ENCODE measurements at places on chromosomes 4 and X. TPM values are rescaled to one million over a fixed set of nuclear protein-coding genes. Genes with fewer than 3 reads are reported as not detected.

GRCh38 chr4:143700416-143701352 is at the start of gene FREM3:
Gene FREM3, minus strand, starts transcription at chr4:143700675. Its CDS starts 0 bp downstream, at chr4:143700675.
- DNase-seq: peak; percentile 28

DNA sequence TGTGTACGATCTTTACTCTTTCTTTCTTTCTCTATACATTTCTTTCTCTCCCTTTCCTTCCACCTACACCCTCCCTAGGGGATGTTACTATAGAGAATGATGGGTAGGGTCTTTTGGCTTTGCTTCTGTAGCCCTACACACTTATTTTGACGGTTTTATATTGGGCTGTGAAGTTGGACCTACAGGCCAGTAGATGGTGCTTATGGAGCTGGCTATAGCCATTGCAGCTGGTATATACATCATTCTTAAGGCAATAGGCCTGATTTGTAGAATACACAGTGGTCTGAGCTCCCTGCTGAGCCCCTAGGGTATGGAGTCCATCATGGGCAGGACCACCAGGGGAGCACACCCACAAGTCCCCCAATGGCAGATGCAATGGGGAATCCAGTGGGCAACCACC is 1869.7 kb downstream of the STIM2 start:
- DNase-seq: no peak

GRCh38 chr4:32771491-32771890 is 2051.3 kb downstream of the PCDH7 start:
- no peak for DNase-seq

GRCh38 chr4:81565142-81565870 is 93.6 kb upstream of the RASGEF1B start:
- DNase-seq: no peak

DNA sequence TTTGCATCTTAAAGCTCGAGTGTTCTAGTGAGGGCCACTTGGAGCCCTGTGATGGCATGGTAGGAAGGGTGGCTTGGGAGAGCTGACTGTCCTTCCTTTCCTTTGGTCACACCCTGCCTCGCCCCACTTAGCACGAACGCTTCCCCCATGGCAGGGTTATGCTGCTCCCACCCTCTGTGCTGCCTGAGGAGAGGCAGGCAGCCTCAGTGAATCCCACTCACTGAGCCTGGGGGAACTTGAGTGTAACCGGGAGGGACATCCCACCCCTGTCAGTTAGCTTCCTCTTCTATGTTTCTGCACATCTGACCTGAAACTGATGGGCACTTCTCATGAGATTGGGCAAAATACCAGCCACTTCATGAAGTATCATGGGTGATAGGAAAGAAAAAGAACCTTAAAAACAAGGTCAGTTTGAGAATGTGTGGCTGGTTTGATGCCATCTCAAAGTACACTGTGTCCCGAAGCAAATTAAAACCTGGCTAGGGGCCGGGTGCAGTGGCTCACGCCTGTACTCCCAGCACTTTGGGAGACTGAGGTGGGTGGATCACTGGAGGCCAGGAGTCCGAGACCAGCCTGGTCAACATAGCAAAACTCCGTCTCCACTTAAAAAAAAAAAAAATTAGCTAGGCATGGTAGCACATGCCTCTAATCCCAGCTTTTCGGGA is 10.1 kb downstream of the TKTL1 start:
- no peak for DNase-seq

DNA sequence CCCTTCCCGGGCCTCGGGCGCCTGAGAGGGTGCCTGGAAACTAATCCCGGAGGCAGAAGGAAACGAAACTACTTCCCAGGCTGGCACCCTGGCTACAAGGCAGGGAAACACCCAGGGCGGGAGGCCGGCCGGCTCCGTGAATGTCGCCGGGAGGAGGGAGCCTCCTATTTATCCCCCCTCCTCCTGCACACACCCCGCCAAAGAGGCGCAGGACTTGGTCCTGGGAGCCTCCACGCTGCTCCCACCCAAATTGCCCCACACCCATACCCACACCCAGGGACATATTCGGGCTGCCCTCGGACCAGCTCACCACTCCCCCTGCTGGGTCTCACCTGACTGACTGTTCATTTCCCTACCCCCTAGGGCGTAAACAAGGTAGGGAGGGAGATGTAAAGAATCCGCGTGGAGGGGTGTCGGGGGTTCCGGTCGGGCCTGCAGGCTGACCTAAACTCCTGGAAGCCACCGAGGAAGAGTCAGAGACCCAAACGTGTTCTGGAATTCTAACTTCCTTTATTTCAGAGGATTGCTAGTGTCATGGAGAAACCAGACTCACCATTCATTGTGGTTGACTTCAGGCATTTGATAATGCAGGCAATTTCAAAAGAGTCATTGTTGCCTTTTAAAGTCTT is at the start of gene BTC:
BTC (minus strand) TSS at position 142 of the 629 bp plus-strand sequence. CDS start 198 bp downstream, outside the sequence.
- peak; percentile 48 for DNase-seq

- DNase-seq: no peak
Observed at GRCh38 chrX:68387776-68388175, 45.5 kb downstream of the OPHN1 start.

GRCh38 chrX:39563178-39563577 is 534.6 kb downstream of the BCOR start:
- no peak for DNase-seq

DNA sequence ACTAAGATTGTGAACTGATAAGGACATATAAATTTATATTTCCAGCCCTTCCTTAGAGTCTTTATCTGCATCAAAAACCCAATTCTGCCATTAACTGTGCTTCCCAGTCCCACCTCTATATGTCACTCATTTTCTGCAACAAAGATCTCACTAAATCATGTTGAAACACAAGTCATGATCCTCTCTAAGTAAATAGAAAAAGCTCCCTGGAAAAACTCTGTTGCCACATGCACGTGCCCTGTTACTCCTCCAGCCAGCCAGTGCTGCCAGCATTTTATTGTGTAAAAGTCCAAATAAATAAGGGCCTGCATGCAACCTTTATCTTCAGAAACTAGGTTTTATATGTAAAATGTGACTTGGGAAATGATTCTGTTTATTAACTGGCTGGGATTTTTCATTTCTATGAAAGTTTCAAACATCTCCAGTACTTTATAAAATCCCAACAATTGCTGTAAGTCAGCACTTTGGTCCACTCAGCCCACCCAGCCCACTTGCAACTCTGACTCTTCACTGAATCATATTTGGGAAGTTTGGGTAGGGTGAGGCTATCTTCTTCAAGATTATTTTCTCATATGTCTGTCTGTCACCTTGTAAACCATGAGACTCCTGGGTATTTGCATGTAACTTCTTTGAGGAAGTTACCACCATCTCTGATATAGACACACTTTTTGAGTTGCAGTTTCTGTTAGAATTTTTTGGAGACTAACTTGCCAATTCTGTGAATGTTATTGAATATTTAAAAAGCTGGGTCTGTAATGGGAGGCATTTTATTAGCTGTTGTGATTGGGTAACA is 40.0 kb upstream of the SMARCA5 start:
- no peak for DNase-seq

- no peak for DNase-seq
Observed at GRCh38 chr4:163467082-163467770, 6.3 kb downstream of the TKTL2 start.

GRCh38 chr4:173280998-173281397 is 53.2 kb downstream of the HMGB2 start:
- no peak for DNase-seq

The STATH gene
- not detected for total RNA-seq
